Activated effector memory CD4-positive, alpha-beta T cell treated with Interleukin-2 at 50 U/mL for 16 hours (primary cell): ENCODE measurements at places on chromosomes 16 and 17.

GRCh38 chr16:119835-120491 lies 18.5 kb downstream of the NPRL3 start:
- DNase-seq, result no peak

DNA sequence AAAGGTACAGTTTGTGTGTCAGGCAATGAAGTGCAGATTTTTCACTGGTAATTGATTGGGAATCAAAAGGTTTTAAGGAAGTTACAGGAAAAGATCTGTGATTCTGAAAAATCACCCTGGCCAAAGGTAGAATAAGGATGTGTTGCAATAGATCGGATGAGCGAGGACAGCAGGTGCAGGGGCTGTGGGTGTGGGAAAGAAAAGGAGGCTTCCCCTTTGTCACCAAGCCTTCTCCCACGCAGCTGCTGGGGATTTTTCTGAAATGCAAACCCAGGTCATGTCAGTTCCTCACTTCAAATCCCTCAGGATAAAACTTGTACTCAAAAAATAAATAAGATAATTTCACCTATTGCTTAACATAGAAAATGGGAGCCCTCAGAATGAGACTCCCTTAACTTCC lies 47.9 kb upstream of the ARHGAP17 start:
- DNase-seq, result no peak

GRCh38 chr16:20767577-20767976 lies 3.8 kb downstream of the ACSM3 start:
- DNase-seq, result no peak

DNA sequence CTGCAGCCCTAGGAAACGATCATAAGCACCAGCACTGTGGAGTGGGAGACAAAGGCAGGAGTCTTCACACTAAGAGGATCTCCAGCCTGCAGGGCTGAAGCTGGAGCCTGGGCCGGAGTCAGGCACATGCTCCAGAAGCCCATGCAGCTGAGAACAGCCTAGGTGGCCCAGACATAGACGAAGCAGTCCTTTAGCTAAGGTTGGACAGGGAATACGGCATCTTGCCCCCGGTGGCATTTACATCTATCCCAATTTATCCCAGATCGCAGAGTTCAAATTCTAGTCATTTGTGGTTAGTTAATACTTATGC lies 13.9 kb downstream of the TSPOAP1 start:
- DNase-seq, result no peak

DNA sequence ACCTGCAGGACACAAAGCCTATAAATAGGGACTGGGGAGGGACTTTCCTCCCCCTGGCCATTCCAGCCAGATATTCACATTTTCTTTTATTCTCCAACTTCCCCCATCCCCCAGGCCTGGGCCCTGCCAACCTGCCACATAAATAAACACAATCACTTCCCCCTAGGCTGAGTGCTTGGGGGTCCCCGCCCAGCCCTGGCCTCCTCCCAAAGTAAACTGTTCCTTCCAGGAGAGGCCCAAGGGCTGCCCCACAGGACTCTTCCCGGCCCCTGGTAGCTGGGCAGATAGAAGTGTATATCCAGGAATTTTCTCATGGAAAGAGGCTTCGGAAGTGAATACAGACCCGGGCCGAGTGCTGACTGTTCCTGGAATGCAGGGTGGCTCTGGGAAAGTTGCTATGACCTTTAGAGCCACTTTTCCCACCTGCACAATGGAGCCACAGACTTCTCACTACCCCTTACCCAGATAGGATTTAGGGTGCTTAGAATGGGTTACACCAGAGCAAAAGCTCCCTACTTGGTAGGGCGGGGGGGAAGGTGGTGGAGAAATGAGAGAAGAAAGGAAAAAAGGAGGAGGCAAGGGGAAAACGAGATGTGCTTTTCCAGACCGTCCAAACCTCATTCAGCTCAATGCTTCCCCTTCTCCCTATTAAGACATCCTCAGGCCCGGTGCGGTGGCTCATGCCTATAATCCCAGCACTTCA lies 8.5 kb downstream of the CSF3 start:
- no peak for DNase-seq

DNA sequence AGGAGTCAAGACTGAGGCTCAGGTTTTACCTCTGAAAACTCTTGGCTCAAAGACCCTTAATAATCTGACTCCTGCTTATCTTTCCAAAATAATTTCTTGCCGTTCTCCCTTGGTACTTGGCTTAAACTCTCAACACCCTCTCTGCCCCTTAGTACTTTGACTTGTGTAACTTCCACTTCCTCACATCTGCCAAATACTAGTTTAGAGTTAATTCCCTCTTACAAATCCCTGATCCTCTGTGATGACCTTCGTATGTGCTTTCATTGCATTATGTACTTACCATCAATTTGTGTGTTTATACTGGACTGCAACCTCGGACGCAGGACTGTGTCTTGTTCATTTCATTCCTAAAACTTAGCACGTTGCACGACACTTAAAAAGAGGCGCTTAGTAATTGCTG lies 35.2 kb downstream of the ZNF207 start:
- DNase-seq, result no peak

- DNase-seq, result no peak
Measured at GRCh38 chr16:20942256-20942655, 41.7 kb downstream of the LYRM1 start.

DNA sequence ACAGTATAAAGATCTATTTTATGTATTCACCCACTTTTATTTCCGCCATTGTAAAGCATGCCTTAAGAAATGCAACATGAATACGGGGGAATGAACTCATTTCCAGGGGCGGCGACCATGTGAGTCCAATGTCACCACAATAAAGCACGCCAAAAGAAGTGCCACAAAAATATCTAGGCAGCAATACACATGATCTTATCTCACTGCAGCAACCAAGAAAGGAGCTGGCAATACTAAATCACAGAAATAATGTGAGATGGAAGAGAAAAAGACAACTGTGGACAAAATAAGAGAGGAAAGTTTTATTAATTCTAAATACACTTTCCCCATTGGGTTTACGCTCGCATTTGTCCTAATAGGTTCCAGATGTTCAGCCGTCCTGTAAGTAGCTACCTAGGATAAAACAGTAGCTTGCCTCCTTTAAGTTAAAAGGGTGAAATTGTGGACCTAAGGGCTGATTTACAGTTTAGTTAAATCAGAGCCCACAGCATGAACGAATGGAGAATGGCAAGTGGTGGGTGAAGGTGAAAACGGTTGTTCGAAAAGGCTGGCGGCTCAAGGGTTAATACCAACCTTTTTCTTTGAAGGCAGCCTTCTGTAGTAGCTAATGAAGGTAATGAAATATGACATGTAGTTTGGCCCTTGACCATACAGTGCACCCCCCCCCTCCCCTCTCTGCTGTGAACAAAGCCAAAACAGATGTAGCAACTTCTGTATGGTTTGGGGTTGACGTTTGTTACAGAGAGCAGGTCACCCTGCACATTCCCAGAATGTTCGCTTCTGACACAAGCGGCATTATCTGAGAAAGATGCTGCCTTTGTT lies 504.2 kb upstream of the PSMD7 start:
- DNase-seq, result no peak

GRCh38 chr17:32805029-32805976 lies 71.6 kb downstream of the MYO1D start:
- no peak for DNase-seq

DNA sequence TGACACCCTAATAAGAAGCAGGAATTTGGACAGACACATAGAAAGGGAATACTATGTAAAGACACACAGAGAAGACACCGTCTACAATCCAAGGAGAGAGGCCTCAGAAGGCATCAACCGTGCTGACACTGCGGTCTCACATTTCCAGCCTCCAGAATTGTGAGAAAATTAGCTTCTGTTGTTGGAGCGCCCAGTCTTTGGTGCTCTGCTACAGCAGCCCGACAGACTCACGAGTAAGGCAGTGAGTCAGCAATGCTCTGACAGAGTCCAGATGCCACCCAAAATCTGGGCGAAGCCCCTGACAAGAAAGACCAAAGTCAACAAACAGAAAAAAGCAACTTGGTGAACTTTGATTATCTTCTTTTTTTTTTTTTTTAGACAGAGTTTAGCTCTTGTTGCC lies 32.5 kb upstream of the RAI1 start:
- no peak for DNase-seq

GRCh38 chr17:82107341-82107860 lies 9.4 kb upstream of the FASN start:
- DNase-seq, result no peak
